ENCODE measurements at places on chromosomes 5 and 9. TPM values are rescaled to one million over a fixed set of nuclear protein-coding genes. Genes with fewer than 3 reads are reported as not detected.

DNA sequence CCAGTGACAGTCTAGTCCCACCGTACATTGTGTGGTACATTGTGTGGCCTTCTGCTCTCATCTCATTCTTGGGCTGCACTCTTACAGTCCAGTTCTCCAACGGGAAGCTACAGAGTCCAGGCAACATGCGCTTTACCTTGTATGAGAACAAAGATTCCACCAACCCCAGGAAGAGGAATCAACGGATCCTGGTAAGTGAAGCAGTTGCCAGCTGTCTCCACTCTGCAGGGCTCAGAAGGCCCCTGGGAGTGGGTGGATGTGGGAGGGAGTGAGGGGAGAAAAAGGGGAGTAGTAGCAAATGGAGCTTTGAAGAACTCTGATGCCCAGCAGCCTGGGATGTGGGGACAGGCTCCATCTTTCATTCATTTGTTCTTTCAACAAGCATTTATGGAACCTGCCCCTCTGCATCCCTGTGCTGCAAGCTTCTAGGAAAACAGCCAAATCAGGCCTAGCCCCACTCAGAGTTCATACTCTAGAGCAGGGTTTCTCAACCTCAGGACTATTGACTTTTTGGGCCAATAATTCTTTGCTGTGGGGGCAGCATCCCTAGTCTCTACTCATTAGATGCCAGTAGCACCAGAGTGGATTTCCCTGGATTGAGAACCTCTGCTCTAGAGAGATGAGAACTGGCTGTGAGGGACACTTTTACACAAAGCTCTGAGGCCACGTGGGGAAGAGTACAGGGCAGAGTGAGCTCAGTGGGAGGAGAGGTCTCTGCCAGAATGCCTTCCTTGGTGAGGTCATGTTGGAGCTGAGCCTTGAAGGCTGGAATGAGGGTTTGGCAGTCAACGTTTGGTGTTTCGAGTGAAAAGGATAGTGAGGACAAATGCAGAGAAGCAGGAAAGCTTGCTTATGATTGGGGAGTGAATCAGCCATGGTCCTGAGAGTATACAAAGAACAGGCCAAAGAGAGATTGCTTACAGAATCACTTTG, 1.1 kb downstream of the POLR1E start:
- DNase-seq = no peak

DNA sequence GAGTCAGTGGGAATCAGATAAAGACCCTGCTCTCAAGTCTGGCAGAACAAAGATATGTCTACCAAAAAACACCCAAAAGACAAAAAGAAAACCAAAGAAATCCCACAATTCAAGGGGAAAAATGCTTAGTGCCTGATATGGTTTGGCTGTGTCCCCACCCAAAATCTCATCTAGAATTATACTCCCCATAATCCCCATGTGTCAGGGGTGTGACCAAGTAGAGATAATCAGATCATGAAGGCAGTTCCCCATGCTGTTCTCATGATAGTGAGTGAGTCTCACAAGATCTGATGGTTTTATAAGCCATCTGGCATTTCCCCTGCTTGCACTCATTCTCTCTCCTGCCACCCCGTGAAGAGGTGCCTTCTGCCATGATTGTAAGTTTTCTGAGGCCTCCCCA, 13.4 kb downstream of the FBXO10 start:
- no peak for DNase-seq

The LRRC19 gene
- not detected for total RNA-seq

DNA sequence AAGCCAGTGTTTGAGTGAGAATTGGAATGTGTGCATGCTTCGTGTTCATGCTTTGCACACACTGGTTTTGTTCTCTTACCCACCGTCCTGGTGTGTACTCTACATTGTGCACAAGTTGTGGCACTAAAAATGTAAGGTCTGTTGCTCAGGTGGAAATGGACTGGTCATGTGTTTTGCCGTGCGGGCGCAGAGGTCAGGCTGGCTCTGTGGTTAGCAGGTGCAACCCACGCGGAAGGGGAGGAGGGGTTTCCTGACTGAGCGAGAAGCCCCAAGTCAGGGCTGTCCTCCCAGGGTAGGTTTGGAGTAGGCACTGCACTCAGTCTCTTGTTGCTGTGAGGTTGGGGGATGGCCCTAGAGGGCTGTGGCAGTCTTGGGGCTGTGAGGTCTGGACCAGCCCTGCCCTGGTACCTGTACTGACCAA, 86.6 kb downstream of the EHMT1 start:
- DNase-seq = no peak

- no peak for DNase-seq
Measured at GRCh38 chr5:35781181-35781790, 75.4 kb upstream of the IL7R start.

- DNase-seq = no peak
Measured at GRCh38 chr5:127406326-127407121, 110.9 kb upstream of the PRRC1 start.

- no peak for DNase-seq
Measured at GRCh38 chr9:116116393-116116792, 37.2 kb upstream of the PAPPA start.

The CDX1 gene
- total RNA-seq = not detected

- DNase-seq = no peak
Measured at GRCh38 chr5:36417221-36417620, 115.5 kb upstream of the RANBP3L start.

- DNase-seq = no peak
Measured at GRCh38 chr5:178788381-178789085, 58.1 kb upstream of the ZNF354A start.

- DNase-seq = no peak
Measured at GRCh38 chr9:89372979-89373378, 54.7 kb downstream of the SECISBP2 start.

The LRRC70 gene
- total RNA-seq = 6.1 TPM

The CYSRT1 gene
- total RNA-seq = not detected

The KIF4B gene
- total RNA-seq = not detected

DNA sequence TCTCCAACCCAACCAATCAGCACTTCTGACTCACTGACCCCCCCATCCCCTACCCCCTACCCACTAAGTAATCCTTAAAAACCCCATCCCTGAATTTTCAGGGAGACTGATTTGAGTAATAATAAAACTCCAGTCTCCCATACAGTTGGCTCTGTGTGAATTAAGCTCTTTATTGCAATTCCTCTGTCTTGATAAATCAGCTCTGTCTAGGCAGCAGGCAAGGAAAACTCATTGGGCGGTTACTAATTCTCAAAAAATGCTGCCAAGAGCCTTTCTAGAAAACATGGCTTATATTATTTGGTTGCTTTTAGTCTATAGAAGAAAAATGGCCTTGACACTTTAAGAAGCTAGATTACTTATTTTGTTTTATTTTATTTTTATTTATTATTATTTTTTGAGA, 131.7 kb downstream of the SUSD1 start:
- no peak for DNase-seq

The PRRC1 gene
- 38.5 TPM for total RNA-seq

DNA sequence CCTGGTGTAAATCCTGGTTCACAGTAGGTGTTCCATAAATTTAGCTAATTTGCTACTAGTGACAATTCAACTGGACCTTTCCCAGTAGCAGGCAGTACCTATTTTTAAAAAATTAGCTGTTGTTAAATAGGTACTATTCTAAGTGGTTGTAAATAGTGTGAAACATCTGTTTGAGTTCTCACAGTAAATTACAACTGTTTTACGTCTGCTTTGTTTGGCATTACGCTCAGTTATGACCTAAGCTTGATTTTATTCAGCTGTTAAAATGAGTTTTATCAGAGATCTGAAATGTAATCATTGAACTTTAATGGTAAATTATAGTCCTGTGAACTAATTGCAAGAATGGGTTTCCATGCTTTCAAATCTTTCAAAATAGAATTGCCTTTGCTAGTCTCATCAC, 93.9 kb downstream of the GPBP1 start:
- no peak for DNase-seq

The CCL28 gene
- total RNA-seq = 10.6 TPM

Data from T-helper 17 cell (primary cell).